Hematopoietic multipotent progenitor cell (in vitro differentiated cells): ENCODE measurements at places on chromosomes 7 and 10. TPM values are rescaled to one million over a fixed set of nuclear protein-coding genes. Genes with fewer than 3 reads are reported as not detected.

GRCh38 chr10:52818019-52818418 lies 45.4 kb upstream of the MBL2 start:
- DNase-seq, result peak; percentile 23

DNA sequence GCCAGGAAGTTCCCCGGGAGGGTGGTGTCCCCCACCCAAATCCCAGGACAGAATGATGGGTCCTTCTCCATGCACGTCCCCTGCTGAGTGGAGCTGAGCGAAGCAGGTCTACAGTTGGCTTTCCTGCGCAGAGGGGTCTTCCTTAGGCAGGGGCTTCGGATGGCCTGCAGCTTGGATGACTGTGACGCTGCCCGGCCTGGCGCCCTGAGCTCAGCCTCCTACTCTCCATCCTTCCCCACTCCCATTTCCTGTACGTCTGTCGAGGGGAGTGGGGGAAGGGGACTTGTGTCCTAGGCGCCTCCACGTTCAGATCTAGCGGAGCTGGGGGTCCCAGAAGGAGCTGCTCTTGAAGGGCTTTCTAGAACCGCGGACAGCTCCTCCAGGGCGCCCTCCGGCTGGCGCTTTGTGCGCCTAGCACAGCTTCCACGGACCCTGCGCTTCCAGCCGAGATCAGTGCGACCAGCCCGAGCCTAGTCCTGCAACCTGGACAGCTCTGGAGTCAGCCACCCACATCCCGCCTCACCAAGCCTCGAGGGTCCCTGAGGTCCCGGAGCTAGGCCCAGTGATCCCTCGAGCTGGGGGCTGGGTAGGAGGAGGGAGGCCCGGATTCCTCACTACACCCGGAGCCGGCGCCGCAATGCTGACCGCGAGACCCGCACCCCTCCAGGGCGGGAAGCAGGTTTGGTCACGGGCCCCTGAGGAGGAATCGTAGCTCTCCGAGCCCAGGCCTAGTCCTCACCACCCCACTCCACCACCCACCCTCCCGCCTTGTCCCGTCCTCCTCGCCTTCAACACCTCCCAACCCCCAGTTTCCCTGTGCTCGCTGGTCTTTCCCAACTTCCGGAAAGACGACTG lies 1.9 kb downstream of the GRID1 start:
- DNase-seq, result no peak

DNA sequence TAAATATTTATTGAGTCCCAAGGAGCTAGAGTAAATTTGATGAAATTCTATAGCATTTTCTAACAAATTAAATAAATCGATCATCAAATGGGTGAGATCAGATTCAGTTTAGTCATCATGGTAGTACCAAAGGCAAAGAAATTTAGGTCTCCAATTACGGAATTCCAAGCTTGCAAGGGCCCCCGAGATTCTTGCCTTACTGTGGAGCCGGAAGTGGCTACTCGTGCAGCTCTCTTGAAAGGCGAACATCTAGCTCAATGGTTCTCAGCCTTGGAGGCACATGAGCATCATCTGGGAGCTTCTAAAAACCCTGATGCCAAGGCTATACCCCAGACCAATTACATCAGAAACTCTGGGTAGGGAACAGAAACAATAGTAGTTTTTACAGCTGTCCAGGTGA lies 117.9 kb upstream of the PRR15 start:
- no peak for DNase-seq

DNA sequence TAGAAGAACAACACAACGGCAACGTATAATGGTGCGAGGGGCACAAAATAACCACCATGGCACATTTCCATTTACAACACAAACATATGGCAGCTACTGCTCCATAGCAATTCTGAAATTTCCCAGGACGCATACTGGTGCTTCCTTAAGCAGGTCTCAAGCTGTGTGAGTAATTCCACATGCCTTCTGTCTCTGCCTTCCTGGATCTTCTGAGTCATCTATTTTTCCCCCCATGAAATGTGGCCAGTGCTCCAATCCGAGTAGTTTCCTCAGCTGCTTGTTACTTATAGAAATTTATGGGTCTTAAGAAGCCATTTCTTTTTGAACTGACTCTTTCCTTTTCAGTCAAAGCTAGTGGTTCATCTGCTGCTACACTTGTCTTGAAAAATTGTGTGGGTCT lies 256.6 kb upstream of the KLF6 start:
- no peak for DNase-seq

DNA sequence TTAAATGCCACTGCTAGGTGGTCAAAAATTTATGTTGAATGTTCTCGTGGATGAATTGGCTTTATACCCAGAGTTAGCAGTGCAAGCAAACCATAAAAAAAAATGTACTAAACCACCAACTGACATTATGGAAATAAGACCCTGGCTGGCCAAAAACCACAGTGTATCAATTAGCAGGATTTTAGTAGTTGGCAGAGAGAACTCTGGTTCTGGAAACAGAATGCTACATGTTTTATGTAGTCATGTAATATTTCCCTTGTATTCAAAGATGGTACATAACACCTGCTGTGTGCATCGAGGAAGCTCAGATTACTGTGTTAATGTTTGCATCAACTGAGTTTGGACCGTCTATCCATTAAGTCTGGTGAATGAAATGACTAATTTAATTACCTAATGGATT lies 618.5 kb downstream of the CCSER2 start:
- no peak for DNase-seq

DNA sequence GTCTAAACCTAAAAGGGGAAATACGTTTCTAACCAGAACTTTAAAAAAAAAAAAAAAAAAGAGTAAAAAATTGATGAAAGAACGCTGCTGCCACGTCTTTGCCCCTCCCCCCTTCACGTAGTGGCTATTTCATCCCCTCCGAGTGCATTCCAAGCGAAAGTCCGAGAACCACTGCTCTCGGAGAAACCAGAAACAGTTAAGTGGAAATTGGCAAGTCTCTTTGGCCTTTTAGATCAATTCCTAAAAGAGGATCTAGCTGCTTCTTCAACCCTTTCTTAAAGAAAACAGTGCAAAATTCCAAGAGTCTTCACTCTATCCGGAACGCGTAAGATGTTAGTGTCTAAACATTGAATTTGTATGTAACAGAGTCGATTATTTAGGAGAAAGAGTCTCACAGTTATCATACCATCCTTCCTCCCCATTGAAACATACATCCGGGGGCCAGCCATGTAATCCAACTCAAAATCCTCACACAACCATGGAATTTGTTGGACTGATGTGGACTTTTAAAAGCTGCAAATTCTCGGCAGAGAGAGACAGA lies 1.1 kb downstream of the P4HA1 start:
- peak; percentile 46 for DNase-seq

GRCh38 chr10:63631991-63632390 lies 110.8 kb downstream of the REEP3 start:
- no peak for DNase-seq

Gene TAF3
- total RNA-seq, result 3.0 TPM

Gene INA
- total RNA-seq, result not detected

Gene MRLN
- not detected for total RNA-seq

Gene CTAGE4
- not detected for total RNA-seq

Gene CDCA7L
- 46.3 TPM for total RNA-seq
